Stimulated activated CD8-positive, alpha-beta memory T cell treated with anti-CD3 and anti-CD28 coated beads, Interleukin-4, amount 100 ng/mL, for 4 hours (primary cell): ENCODE measurements at places on chromosomes 16 and 17.

DNA sequence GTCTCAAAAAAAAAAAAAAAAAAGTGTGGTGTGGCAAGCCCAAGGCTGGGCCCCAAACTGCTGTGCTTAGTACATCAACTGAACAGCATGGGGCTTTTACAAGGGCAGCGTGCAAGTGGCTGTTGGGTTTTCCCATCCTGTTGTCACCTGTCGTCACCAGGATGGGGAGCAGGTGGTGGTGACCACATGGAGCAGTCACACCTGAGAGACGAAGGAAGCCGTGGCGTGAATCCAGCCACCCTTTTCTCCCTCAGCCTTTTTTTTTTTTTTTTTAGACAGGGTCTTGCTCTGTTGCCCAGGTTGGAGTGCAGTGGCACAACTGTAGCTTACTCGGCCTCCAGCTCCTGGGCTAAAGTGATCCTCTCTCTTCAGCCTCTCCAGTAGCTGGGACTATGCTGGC is 4.1 kb upstream of the MRPL58 start:
- DNase-seq, result no peak

DNA sequence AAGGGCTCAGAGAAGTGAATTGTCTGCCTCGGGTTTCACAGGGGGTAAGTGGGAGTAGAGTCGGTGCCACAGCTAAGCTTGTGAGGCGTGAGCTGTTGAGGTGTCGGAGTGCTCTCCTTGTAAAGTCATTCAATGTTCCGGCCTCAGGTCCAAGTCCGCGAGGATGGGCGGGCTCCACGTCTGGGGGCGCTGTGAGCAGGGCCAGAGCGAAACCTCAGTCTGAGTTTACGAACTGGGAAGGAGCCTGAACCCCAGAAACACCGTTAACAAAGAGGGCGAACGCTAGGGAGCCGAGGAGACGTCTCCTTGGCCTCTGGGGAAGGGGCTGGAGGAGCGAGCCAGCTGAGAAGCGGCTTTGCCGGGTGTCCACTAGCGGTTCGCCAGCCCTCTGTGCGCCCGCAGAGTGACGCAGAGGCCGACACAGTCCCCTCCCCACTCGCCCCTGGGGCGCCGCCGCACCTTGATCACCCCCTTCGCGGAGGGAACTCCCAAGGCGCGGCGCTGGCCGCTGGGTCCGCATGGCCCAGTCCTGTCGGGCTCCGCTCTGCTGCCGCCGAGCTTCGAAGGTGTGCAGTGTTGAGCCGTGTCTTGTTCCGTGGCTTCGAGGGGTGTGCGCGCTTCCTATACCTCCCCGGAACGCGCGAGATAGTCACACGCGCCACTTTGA is 4.9 kb downstream of the IRX3 start:
- no peak for DNase-seq

- DNase-seq, result no peak
Measured at GRCh38 chr16:82643936-82644630, 17.3 kb downstream of the CDH13 start.

DNA sequence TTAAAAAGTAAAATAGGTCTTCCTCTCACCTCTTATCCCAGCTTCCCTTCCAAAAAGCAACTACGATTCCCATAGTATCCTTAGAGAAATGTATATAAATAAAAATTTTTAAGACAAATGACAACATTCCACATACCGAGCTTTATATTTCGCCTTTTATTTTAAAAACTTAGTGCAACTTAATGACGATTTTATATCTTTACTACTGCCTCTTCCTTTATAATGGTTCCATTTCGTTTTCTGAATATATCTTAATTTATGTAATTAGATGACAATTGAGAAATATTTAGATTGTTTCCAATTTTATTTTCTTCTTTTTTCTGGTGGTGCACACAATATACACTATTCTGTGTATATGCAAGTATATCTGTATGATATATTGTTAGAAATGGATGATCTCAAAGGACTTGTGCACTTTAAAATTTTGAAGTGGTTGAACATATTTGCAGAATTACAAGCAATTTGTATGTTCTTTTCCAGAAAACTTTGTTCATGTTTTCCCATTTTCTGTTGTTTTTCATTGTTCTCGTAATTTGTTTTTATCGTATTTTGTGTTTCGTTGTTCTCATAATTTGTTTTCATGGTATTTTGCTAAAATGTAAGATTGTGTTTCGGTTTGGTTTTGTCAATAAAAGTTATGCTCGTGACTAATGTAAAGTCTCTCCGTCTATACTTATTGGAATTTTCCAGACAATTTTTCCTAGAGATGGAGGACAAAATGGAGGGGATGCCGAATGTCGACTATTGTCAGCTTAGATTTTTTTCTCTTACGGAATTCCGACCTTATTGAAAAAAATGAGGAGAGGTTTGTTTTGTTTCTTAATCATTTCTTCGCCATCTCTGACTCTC is 20.4 kb upstream of the HOXB13 start:
- no peak for DNase-seq

DNA sequence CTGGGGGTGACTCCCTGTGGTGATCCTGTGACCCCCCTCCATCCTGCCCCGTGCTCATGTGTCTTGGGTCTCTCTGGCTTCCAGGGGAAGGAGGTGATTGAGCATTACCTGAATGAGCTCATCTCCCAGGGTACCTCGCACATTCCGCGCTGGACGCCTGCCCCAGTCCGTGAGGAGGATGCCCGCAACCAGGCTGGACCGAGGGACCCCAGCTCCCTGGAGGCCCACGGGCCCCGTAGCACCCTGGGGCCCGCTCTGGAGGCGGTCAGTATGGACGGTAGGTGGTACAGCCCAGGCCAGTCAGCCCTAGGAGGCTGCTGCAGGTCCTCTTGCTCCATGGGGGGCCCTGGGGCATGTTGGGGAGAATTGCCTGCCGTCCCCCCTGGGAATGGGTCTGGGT is 33.6 kb downstream of the SEC14L5 start:
- DNase-seq, result no peak

DNA sequence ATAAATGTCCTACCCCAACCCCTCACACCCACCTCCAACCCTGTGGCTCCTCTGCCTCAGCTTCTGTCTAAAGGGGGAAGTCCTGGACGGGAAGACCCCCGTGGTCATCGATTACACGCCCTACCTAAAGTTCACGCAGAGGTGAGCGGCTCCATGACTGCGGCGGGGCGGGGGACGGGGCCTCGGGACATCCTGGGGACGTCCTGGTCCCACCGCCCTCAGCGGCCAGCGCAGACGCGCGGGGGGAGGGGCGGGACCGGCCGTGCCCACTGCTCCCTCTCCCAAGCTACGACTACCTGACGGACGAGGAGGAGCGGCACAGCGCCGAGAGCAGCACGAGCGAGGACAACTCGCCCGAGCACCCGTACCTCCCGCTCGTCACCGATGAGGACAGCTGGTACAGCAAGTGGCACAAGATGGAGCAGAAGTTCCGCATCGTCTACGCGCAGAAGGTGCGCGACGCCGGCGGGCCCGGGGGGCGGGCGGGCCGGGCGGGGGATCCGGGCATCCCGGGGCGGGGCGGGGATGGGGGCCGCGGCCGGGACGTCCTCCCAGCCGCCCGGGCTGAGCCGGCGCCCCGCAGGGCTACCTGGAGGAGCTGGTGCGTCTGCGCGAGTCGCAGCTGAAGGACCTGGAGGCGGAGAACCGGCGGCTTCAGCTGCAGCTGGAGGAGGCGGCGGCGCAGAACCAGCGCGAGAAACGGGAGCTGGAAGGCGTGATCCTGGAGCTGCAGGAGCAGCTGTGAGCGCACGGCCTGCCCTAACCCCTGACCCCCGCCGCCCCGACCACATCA is 6.7 kb downstream of the RUNDC3A start:
- DNase-seq, result no peak

DNA sequence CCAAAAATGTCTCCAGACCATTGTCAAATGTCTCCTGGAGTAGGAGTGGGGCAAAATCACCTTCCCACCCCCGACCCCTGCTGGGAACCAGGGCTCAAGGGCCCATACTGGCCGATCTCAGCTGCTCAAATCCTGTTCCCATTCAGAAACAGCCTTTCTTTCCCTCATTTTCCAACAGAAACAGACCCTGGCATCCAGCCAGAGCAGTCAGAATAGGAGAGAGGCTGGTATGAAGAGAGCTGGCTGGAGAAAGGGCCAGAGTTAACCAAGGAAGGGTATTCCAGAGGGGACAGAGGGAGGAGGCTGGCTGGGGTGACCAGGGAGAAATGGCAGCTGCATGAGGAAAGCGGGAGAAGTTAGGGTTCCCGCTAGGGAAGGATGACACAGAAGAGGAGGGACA is 199.1 kb downstream of the XYLT1 start:
- DNase-seq, result no peak
